ENCODE measurements at places on chromosomes 3 and 15. TPM values are rescaled to one million over a fixed set of nuclear protein-coding genes. Genes with fewer than 3 reads are reported as not detected.
A peak's percentile ranks its signal among the peaks of the same experiment; 100 is the strongest.

The BMF gene
- total RNA-seq: 10.7 TPM

The GOLGA6D gene
- not detected for total RNA-seq

The DNASE1L3 gene
- 5.1 TPM for total RNA-seq

The CYP8B1 gene
- total RNA-seq: not detected

The FBLN2 gene
- 143 TPM for total RNA-seq

DNA sequence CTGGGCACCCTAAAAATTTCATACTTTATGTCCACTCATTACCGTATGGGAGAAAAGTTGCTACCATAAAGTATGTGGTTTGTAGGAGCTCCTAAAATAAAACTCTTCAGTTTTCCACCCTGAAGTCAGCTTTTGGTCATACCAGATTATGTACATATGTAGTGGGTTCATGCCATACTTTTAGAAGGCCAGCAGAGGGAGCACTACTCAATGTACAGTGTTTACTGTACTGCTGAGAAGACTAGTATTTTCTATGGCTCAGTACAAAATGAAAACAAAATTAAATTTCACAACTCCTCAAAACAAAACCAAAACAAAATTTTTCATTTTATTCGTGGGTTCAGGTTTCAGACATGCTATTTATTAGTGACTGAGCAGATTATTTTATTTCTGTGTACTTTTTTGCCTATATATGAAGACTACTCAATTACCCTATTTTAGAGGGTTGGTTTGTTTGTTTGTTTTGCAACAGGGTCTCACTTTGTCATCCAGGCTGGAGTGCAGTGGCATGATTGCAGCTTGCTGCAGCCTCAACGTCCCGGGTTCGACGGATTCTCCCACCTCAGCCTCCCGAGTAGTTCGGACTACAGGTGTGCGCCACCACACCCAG is 24.3 kb downstream of the NXPE3 start:
- H3K27me3 ChIP-seq: no peaks in the 10 kb centered on the region
- H3K36me3 ChIP-seq: no peaks in the 10 kb centered on the region
- DNase-seq: peak; percentile 89
- H3K4me3 ChIP-seq: no peak overlapping the region
- H3K4me1 ChIP-seq: no peaks in the 10 kb centered on the region

DNA sequence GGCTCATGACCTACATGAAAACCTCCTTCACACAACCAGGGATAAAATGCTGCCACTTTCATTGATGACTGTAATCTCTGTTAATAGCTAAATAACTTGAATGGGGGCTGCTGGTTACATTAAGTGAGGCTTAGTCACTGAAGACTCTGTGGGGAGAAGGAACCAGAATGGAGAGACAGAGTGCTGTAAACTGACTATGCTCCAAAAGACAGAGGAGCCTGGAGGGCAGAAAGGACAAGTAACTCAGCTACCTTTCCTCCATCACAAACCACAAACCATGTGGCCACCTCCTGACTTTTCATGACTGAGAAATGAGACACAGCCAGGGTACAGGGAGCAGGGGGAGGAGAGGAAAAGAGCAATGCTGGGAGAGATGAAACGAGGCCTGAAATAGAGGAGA is 97.1 kb upstream of the TRIM42 start:
- no peak overlapping the region for H3K27ac ChIP-seq
- H3K27me3 ChIP-seq: peaks cover 4% of the 10 kb centered on the region
- no peaks in the 10 kb centered on the region for H3K4me1 ChIP-seq
- no peak for DNase-seq
- no peak overlapping the region for H3K4me3 ChIP-seq

DNA sequence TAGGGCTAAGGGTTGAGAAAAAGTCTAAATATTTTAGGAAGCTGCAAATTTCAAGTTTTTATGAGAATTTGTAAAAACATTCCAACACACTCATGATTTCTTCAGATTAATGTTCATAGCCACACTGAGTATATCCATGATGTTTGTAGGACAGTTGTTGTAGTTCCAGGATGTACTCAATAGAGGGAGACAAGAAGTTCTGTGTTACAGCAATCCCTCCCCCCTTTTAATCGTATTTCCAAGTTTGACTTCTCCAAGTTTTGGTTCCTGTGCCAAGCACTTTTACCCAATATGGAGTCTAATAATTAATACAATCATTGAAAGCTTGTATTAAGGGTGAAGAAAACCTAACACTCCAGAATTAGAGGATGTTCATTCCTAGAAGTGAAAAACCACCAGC is 143.4 kb downstream of the FEZF2 start:
- no peaks in the 10 kb centered on the region for H3K36me3 ChIP-seq
- no peak overlapping the region for H3K4me3 ChIP-seq
- H3K4me1 ChIP-seq: no peaks in the 10 kb centered on the region
- DNase-seq: no peak

DNA sequence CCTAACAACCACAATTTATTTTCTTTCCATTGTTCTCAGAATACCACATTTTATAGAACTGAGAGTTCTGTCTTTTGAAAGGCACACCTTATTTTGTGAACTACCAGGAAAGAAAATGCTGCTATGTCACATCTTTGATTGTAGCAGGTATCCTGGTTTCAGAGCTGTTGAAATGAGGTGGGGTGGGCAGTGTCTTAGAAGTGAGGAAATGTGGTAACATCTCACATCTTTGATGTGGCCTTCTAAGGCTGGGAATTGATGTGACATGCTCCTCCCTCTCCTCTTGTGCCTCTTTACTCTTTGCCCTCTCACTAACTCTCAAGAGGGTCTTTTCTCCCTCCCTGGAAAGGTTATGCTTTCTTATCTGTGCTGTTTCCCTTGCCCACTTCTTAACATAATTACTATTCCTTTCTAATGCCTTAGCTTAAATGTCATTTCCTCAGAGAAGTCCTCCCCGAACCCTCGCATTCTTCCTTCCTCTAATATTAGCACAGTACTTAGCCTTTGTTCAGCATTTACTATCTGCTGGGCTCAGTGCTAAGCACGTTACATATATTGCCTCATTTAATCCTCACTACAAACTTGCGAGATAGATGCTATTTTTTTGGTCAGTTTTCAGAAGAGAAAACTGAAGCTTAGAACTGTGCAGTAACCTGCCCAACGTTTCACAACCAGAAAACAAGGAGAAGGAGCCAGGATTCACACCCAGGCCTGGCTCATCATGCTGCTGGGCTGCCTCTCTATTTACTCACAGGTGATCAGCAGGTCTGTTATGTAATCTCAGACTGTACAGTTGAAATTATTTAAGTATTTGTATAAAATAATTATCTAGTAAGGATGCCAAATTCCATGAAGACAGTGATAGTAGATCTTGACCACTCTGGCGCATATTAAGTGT is 24.0 kb upstream of the SPTSSB start:
- no peaks in the 10 kb centered on the region for H3K36me3 ChIP-seq
- no peak overlapping the region for H3K4me3 ChIP-seq

DNA sequence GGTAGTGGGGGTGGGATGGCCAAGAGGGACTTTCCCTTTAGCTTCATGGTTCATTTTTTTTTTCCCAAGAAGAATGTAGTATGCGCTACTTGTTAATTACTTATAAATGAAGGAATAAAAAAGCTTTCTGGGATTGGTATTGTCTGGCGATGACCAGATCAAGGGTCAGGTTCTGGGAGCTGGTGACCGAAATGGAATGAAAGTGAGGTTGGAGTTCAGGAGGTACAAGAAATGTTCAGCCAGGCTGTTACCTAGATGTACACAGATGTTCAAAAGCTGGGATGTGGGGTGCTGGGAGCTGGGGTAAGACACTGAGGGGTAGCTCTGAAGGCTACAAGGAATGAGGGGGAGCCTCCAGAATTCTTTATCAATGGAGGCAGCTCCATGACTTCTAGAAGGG is 17.1 kb upstream of the U2SURP start:
- no peak overlapping the region for H3K27ac ChIP-seq
- no peak for DNase-seq
- peaks cover 29% of the 10 kb centered on the region for H3K27me3 ChIP-seq

DNA sequence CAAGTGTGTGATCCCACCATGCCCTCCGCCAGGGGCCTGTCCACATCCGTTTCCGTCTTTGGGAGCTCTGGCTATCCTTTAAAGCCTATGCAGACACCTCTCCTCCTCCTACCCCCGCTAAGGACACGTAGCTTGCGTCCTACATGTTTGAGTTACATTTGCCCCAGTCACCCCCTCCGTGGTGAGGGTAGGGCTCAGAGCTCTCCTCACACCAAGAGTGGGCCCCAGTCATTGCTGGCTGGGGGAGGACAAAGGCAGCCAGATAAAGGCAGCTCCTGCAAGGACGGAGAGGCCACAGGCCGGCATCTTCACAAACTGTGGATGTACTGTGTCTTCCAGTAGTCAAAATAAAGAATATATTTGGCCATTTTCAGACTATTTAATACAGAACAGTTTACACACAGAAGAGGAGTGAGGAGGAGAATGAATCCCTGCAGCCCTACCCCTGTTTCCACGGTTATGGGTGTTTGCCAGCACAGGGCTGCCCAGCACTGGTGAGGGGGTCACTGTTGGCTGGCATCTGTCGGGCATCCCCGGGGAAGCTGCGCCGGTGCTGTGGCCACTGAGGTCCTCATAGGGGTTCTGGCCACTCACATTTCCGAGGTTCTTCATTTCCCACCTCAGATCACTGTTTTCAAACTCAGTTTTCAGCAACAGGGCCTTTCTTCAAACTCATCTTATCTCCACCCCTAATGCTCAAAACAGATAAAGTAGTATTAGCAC is 118.7 kb downstream of the CHRNA7 start:
- no peaks in the 10 kb centered on the region for H3K36me3 ChIP-seq
- no peaks in the 10 kb centered on the region for H3K4me1 ChIP-seq
- H3K27me3 ChIP-seq: no peaks in the 10 kb centered on the region
- no peak overlapping the region for H3K4me3 ChIP-seq
- no peak for DNase-seq
- no peak overlapping the region for H3K27ac ChIP-seq

DNA sequence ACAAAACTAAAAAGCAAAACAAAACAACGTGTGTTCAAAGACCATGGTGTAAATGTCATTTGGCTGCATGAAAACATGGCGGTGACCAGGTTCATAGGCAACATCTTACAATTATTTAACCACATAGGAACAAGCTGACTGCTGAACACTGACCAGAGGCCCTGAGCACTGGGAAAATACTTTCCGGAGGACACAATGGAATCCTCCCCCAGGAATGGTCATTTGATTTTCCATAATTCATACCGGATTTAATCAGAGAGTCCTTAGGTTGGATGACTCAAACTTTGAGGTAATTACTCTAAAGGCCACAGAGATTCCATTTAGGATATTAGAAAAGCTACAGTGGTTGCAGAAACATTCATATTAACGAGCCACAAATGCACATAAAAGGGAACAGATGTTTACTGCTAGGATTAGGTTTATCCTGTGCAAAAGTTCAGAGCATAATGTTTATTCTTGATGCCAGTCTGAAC is 254.7 kb downstream of the NR1D2 start:
- no peak overlapping the region for H3K27ac ChIP-seq
- H3K4me1 ChIP-seq: no peaks in the 10 kb centered on the region
- H3K36me3 ChIP-seq: no peaks in the 10 kb centered on the region
- H3K27me3 ChIP-seq: no peaks in the 10 kb centered on the region
- no peak for DNase-seq

GRCh38 chr3:70177881-70178645 is 134.4 kb downstream of the MDFIC2 start:
- H3K27ac ChIP-seq: no peak overlapping the region
- no peak for DNase-seq
- no peaks in the 10 kb centered on the region for H3K27me3 ChIP-seq
- no peaks in the 10 kb centered on the region for H3K4me1 ChIP-seq
- H3K36me3 ChIP-seq: no peaks in the 10 kb centered on the region
- no peak overlapping the region for H3K4me3 ChIP-seq

GRCh38 chr15:63922261-63922904 is 88.6 kb upstream of the HERC1 start:
- H3K36me3 ChIP-seq: no peaks in the 10 kb centered on the region
- H3K27me3 ChIP-seq: no peaks in the 10 kb centered on the region
- H3K27ac ChIP-seq: no peak overlapping the region

- H3K36me3 ChIP-seq: no peaks in the 10 kb centered on the region
- H3K27ac ChIP-seq: no peak overlapping the region
- no peaks in the 10 kb centered on the region for H3K4me1 ChIP-seq
- no peak overlapping the region for H3K4me3 ChIP-seq
- no peaks in the 10 kb centered on the region for H3K27me3 ChIP-seq
Measured at GRCh38 chr3:19229086-19229485, 80.8 kb downstream of the KCNH8 start.

GRCh38 chr3:125231895-125232294 is 19.3 kb upstream of the SLC12A8 start:
- peaks cover 20% of the 10 kb centered on the region for H3K36me3 ChIP-seq
- no peaks in the 10 kb centered on the region for H3K27me3 ChIP-seq
- no peak overlapping the region for H3K4me3 ChIP-seq
- no peak overlapping the region for H3K27ac ChIP-seq
